ENCODE measurements at places on chromosomes 5 and 9. TPM values are rescaled to one million over a fixed set of nuclear protein-coding genes. Genes with fewer than 3 reads are reported as not detected.

Gene EQTN
- total RNA-seq = not detected

Gene CEL
- total RNA-seq = 1.1 TPM

DNA sequence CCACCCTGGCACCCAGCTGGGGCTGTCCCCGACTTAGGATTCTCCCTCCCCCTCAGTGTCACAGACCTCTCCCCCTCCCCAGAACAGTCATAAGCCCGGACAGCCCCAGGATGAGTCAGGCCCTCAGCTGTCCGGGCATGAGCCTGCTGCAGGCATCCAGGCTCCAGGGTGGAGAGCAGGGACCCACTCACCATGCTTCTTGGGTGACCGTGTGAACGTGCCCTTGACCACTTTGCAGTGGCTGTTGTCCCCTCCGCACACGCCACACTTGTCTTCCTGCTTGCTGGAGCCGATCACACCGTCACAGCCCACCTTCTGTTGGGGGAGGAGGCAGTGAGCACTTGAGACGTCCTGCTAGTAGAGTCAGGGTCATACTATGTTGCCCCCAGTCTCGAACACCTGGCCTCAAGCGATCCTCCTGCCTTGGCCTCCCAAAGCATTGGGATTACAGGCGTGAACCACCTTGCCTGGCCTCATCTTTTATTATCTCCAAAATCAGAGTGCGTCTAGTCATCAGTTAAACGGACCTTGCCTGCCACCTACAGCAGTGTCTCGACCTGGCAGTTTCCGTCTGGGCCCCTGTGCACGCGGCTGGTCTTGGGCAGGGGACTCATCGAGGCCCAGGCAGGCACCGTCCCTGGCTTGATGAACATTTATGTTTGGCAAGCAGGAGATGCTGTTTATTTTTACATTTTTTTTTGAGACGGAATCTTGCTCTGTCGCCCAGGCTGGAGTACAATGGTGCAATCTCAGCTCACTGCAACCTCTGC lies 72.6 kb downstream of the ZNF354C start:
- DNase-seq = no peak

GRCh38 chr5:13987843-13988464 lies 43.5 kb upstream of the DNAH5 start:
- no peak for DNase-seq

- no peak for DNase-seq
These were observed 84.6 kb upstream of the FSTL4 start for GRCh38 chr5:133696782-133697507.

GRCh38 chr5:177130211-177131018 lies 3.2 kb upstream of the NSD1 start:
- no peak for DNase-seq

DNA sequence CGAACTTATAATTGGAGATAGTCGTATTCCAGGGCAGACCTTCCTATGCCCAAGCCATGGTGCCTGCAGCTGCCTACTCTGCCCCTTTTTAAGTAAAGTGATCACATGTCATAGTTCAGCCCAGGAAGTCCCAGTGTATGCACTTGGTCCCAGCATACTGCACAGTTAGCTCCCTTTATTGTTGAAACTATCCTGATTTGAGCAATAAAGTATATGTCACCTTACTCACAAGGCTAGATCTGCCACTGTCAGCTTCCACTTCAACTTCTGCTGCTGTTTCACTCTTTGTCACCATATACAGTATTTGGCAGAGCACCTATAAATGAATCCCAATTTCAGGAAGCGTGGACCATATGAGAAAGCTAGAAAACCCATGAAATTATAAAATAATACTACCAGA lies 103.8 kb upstream of the PTGER4 start:
- DNase-seq = no peak
